ENCODE measurements at places on chromosomes 2 and 18.

GRCh38 chr2:85655961-85656417, 12.0 kb downstream of the SFTPB start:
- no peak for DNase-seq

GRCh38 chr2:112157472-112157871, 19.3 kb downstream of the FBLN7 start:
- no peak for DNase-seq

DNA sequence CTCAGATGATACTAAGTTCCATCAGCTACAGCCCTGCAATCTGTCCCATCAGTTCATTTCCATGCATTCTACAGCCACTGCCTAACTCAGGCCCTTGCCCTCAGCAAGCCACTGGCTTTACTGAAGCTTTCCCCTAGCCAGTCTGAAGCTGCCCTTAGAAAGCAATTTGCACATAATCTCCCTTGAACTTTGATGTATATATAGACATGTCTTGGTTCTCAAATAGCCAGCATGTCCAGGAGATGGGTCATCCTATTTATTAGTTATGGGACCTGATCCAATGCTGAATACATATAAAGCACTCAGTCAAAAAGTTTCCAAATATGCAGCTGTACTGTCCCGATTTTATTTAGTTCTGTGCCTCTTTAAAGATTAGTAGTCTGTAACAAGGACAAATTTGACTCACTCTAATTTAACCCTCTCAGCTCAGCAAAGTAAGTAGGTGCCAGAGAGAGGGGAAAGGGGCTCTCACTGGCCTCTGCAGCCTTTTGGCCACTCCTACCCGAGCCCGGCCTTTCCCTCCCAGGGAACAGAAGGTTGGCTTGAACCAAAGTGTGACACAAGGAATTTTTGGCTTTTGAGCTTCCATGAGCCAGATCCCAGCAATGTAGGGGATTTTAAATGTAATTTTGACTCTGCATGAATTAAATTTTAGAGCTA, 70.7 kb downstream of the CCDC93 start:
- no peak for DNase-seq

GRCh38 chr2:11023326-11024258, 111.9 kb downstream of the KCNF1 start:
- no peak for DNase-seq

DNA sequence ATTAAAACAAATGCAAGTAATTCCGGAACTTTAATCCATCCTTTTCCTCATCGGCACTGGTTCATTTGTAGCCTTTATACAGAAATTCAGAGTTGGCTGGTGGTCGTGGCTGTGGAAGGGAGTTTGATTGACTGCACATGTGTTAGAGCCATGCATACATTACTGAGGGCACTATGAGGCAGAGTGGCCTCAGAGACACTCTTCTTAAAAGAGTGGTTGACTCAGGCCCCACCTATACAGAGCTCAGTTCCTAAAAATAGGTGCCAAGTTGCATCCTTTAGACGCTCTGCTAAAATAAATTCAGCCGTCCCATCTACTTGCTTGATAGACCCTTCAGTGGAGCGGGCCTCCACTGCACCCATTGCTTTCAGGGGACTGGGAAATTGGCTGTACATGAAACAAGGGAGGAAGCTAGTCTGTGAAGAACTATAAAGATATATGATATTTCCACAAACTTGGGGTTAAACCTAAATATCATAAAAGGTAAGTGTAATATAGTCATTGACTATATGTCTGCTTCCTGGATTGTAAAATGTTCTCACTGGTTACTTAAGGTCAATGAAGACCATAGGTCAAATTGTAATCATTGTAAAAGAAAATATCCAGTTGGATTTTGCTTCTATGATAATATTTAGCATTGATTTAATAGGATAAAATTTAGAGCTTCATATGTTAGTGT, 298.9 kb downstream of the XIRP2 start:
- DNase-seq = no peak

- peak; percentile 37 for DNase-seq
Measured at GRCh38 chr2:128606837-128607236, 288.2 kb upstream of the HS6ST1 start.

DNA sequence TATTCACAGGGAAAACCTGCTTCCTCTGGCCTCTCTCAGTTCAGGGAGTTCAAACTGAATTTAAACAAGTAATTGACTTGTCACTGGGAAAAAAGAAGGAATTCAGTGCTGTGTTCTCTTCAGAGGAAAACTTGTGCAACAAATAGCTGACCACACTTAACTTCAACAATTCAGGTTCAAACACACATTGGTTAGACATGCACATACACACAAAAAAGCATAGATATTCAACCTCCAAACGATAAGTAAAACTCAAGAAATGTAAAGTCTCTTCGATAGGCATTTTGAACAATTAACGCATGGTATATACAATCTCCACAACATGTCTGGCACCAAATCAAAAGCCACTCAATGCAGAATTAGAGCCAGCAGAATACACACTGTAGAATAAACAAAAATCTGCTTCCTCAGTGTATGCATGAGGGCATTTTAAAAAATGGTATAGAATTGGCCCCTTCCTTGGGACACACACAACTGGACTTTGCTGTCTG, 269.0 kb downstream of the TCF4 start:
- no peak for DNase-seq

DNA sequence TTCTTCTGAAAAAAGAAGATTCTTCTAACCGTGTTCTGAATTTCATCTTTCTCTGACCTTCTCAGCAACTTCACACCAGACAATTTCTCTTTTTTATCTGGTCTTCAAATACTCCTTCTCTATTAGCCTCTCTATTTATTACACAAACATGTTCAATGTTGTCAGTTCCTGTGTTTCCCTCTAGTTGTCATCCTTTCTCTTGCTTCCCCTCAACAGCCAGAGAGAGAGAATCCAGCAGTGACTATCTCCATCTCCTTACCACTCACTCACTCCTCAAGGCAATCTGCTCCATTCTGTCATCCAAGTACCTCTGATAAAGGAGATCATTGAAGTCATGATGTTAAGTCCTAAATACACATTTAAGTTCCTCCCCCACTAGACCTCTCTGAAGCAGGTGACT, 491.9 kb upstream of the CHAC2 start:
- DNase-seq = no peak

DNA sequence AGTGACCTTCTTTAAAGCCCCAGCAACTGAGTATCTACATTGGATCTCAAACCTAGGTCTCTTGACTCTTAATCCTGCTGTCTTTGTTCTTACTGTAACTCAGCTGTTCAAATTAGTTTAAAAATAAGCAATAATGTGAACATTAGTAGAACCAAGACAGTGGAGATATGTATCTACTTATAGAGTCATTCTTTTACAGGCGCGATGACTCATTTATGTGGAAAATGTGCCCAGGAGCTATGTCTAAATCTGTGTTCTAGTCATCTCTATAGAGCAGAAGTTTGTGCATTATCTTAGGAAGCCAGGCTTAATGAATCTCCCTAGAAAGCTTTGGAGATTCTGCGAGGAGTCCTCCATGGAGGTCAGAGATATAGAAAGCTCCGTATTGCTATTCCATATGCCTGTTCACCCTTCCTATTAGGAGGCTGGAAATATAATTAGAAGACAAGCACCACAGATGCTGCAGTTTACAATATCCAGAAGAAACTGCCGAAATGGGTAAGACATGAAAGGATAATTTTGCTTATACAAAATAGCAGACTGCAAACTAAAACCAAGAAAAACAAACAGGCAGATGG, 211.6 kb downstream of the TRIB2 start:
- no peak for DNase-seq

DNA sequence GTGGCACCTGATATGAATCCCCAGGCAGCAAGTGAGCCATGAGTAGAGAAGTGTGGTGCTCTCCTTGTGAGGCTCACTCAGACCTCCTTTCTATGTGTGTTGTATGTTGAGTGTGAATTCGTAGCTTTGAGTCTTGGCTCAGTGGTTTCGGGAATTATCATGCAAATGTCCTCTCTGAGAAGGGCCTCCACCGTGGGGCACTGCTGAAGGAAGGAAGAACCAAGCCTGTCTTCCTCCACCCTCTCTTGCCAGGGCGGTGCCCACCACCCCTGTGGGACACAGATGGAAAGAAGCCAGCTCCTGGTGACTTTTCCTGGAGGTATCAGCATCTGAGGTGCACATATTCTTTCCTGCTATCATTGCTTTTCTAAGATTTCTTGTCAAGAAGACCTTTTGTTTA, 156.1 kb downstream of the MYT1L start:
- DNase-seq = no peak

GRCh38 chr2:31207790-31208189, 9.5 kb downstream of the CAPN14 start:
- no peak for DNase-seq

DNA sequence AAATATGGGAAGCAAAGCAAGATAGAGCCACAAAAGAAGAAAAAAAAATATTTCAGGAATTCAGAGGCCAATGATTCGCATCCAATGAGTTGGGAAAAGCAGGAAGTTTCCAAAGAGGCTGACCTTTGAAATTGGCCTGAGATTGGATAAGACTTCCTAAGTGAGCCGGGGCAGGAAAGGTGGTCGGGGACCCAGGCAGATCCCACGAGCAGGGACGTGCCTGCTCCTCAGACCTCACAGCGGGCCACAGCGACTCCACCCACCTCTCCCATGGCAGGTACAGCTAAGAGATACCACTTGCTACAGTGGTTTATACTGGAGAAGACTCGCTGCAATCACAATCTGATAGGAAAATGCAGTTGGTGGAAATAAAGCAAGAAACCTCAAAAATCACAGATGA, 102.8 kb upstream of the SALL3 start:
- no peak for DNase-seq

GRCh38 chr2:132589111-132589830, 80.7 kb downstream of the LYPD1 start:
- DNase-seq = no peak

GRCh38 chr2:80126596-80127189, 177.9 kb downstream of the LRRTM1 start:
- no peak for DNase-seq

- no peak for DNase-seq
Measured at GRCh38 chr2:20862850-20863249, 39.9 kb upstream of the LDAH start.

DNA sequence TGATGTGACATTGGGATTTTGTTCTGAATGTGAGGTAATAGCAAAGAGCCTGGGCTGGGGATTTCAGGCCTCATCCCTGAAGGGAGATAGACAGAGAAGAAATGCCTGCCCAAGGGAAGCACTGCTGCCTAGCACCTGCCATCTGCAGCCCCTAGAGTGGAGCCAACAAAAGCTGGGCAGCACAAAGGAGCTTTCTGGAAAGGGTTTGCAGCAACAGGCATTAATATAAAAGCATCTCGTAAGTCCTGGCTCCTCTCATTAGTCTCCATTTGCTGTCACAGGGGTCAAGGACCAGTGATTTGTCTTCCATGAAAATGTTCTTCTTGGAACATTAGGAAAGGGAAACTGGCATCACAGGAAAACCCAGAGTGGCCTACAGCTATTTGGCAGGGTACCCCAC, 157.2 kb upstream of the SLC14A2 start:
- no peak for DNase-seq

GRCh38 chr2:105121434-105121833, 83.6 kb downstream of the MRPS9 start:
- no peak for DNase-seq

DNA sequence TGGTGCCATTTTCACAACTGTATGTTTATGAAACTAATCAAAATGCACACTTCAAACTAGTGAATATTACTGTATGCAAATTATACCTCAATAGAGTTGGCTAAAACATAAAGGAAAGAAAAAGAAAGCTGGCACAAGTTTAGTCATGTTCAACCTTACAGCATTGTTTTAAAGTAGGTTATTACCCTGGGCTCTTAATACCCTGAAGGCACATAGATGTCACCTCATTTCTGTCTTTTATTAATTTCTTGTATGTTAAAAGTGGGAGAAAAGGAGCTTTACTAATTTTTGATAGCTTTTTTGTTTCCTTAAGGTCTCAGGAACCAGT, 32.7 kb downstream of the TMEM131 start:
- no peak for DNase-seq
